Suppressor macrophage treated with lipopolysaccharide for 1 hour (primary cell): ENCODE measurements at places on chromosomes 7 and 10.

GRCh38 chr7:34269084-34269483, 363.7 kb downstream of the BMPER start:
- no peak for DNase-seq

DNA sequence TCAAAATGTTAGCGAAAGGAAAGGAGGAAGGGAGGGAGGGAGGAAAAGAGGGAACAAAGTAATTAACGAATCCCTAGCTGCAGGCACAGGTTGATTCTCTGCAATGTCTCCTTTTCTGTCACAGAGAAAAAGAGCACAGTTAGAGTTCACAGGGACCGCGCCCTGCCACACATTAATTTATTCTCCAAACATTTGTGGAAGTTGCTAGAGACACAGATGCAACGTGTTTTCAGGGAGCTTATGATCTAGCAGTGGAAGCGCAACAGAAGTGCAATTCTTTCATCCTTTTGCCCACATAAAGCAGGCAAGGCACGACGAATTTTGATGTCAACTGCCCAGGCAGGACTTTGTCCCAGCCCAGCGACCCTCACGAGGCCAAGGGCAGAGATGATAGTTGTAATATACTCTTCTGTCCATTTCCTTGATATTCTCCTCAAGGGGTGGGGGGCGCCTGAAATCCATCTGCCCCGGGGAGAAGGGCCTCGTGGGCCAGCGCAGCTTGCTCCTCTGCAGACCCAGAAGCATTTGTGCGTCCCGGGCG, 101.7 kb upstream of the ZNF438 start:
- no peak for DNase-seq

- DNase-seq = no peak
Observed at GRCh38 chr10:76962851-76963250, 674.8 kb downstream of the KCNMA1 start.

GRCh38 chr7:117219485-117219884, 103.4 kb downstream of the WNT2 start:
- peak; percentile 27 for DNase-seq

- DNase-seq = peak; percentile 80
Observed at GRCh38 chr10:63068246-63068645, 64.9 kb upstream of the NRBF2 start.

DNA sequence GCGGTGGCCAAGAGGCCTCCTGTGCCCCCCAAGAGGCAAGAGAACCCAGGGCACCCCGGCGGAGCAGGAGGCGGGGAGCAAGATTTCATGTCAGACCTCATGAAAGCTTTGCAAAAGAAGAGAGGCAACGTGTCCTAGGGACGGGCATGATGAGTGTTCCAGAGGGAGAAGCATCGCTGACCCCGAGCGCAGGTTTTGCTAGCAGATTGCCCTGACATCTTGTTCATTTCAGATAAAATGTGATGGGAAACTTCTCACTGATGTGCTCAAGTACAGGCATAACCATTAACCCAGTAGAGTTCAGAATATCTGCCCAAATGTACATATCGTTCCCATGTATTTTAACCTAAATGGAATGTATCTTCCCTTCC, 129.2 kb downstream of the APBB1IP start:
- no peak for DNase-seq

DNA sequence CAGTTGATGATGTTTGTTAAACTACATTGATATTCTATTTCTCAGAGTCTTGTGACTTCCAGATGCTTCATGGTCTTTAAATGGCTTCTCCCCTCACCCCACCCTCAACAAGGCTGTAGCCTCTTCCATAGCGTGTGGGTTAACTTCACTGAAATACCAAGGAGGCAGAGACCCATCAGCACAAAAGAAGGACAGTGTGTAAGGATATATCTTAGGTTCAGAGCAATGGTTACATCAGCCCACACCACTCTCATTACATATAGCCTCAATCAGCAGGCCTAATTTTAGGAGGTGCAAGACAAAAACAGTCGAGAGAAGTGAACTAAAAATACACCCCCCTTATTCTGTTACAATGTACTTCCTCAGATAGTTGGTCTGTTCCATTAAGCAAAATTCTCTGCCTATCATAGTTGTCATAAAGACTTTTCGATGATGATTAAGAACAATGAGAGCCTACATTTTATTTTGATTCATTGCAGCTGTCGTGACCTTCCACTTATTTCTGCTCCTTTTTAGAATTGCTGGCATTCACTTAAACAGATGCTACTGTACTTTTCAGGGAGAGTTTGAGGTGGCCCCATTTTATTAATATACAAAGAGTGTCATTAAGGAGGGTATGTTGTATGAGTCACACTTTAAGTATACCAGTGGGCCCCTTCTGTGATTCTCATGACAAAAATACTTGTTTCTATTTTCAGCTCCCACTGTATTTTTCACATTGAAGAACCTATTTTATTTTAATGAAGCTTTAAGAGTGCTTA, 52.1 kb downstream of the WIPF3 start:
- DNase-seq = peak; percentile 23

DNA sequence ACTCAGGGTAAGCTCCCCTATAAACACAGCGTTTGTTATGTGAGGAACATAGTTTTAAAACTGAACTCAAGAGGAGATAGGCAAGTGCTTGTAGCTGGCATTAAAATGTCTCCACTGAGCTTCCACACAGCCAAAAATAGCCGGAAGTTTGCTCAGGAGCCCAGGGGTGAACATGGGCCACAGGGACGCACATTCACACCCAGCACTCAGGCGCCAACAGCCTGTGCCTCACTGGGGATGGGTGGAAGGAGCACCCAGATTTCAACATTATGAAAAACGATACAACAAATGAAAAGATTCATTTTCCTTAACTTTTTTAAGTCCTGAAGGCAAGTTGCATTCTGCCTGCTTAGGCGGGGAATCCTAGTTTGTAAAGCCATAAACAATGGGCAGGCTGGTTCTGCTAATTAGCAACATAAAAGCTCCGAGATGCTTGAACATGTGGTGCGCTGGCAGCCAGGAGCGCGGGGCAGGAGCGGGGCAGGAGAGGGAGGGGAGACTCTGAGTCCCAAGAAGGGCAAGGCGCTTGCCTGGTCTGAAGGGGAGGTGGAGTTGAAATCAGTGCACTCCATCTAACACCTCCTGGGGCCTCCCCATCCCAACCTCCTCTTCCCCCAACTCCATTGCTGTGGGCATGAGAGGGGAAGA, 235.9 kb downstream of the COBL start:
- no peak for DNase-seq

- DNase-seq = no peak
Observed at GRCh38 chr10:64873088-64873487, 1351.9 kb downstream of the REEP3 start.

DNA sequence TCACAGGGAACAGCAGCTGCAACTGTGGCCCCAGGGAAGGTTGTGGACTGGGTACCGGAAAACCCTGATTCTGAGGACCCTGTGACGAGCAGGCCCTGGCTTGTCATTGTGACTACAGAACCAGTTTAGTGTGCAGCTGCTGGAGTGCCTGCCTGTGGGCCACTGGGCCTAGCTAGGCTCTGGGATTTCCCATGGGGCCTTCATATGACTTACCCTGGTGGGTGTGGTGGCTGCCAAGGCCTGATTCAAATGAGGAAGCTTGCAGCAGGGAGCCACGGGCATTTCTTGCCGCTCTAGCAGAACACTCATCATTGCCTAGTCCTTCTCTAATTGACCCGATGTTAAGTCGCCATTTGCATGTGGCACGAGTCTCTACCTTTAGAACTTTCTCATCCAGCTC, 14.7 kb upstream of the CAMK2G start:
- DNase-seq = peak; percentile 98

GRCh38 chr10:61899069-61899531, 2.4 kb upstream of the ARID5B start:
- peak; percentile 72 for DNase-seq

DNA sequence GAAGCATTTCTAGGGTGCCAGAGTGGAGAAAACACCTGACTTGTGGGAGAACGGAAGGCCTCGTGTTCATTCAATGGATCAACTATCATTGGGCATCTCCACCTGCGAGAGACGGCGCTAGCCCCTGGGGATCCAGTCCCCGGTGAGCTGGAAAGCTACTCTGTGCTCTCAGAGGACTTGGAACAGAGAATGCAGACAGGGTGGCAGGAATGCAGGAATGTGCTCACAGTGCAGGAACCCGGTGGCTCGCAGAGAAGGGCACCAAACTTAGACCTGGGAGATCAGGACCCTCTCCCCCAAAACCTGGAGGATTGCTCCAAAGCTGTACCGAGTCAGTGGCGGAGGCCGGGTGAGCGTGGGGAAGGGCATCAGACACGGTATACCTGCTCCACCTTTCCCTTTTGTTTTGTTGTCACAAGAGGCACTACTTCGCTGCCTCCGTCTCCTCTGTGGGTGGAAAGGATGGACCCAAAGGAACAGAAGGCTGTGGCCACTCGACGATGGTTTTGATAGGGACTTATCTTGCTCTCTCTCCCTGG, 569.0 kb upstream of the C7orf33 start:
- no peak for DNase-seq

DNA sequence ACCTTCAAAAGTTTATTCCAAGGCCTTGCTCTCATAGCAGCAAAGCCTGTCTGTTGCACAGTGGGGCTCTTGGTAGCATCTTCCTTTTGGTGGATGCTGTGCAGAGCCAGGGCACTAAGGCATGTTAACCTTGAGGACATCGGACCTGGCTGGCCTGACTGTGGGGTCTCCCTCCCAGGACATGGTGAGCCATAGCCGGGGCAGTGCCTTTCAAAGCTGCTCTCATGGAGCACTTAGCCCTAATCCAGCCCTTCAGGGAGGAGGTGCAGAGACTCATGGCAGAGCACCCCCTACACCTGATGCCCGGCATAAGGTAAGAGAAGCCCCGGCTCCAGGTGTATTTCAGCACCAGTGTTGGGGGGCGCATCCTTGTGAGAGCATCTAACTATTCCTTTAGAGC, 941.4 kb upstream of the ZNF722 start:
- DNase-seq = no peak

GRCh38 chr10:77168861-77169260, 468.7 kb downstream of the KCNMA1 start:
- DNase-seq = no peak

DNA sequence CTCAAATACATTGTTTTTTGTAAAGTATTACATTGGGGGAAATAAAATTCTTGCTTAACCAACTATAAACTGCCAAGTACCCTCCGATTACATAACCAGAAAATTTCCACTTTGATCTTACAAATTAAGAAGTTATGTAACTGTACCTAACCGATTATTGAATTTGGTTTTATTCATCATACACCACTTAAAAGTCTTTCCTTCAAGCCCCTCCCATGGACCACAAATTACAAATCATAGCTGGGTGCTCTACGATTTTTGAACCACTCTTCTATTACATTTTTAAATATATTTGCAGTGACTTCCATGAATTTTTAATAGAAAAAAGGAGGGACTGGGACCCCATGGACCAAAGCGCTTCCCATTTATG, 630 bp downstream of the ZNF680 start:
- peak; percentile 47 for DNase-seq

DNA sequence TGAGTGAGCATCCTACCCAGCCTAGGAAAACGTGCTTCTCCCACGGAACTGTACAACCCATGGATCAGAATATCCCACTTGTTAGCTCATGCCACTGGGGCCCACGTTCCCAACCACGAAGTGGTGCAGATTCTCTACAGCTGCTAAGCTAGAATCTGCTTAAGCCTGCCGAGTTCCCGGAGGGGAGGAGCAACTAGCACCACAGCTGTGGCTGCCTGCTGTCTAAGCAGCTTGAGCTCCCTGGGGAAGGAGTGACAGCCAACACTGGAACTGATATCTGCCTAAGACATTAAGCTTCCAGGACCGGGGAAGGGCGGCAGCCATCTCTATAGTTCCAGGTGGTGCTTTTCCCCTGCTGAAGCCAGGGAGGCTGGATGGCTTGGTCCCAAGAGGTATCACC, 334.7 kb upstream of the CHRM2 start:
- DNase-seq = no peak

DNA sequence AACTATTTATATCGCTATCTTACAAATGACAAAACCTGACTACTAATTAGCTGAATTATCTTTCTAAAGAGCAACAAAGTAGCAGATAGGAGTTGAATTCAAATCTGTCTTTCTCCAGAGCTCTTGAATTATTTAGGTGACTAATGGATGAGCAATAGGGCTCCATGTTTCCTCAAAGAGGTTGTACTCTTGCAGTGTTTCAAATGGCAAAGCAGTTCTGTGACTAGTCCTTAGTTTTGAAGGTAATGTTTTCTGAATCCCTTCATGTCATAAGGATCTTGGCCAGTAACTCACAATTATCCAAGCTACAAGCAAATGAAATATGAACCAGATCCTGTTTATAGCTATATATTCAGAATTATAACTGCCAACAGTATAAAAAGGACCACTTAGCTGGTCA, 999.7 kb downstream of the NRG3 start:
- no peak for DNase-seq

DNA sequence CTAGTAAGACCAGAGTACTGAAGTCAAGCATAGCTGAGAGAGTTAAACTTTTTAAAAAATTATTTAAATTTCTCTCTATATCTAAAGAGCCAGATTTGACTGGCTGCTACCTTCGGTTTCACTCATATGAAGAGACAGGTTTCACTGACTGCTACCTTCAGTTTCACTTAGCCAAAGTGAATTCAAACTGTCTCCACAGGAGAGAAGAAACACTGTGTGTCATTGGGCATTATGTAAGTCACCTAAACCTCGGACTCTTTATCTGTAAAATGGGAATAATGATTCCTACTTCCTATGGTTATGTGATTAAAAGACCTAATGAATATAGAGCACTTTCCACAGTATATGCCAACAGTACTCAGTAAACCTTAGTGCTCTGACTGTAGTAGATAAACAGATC, 41.6 kb upstream of the MET start:
- peak; percentile 31 for DNase-seq

DNA sequence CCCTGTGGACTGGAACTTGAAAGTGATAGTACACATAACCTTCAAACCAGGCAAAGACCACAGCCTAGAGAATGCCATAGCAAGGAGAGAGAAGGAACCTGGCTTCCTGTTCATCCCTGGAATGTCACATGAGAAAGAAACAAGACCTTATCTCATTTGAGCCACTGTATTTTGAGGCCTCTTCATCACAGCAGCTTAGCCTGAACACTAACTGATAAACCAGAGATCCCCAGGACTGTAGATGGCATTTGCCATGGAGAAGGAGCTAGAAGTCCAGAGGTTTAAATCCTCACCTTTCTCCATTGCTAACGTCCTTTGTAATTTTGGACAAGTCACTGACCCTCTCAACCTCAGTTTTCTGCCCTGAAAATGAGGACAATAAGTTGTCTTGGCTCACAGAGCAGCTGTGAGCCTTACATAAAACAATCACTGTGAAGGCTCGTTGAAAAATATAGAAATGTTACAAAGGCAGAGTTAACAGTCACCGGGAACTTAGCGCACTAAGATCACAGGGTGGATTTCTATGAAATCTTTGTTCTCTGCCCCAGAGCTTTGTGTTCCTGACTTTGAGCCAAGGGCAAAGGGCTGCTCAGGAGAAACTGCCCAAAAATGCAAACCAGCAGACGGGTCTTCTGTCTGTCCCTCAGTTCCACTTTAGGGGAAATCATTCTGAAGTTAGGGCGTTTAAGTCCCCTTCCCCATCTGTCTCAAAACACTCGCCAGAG, 197.0 kb downstream of the USP6NL start:
- DNase-seq = no peak

DNA sequence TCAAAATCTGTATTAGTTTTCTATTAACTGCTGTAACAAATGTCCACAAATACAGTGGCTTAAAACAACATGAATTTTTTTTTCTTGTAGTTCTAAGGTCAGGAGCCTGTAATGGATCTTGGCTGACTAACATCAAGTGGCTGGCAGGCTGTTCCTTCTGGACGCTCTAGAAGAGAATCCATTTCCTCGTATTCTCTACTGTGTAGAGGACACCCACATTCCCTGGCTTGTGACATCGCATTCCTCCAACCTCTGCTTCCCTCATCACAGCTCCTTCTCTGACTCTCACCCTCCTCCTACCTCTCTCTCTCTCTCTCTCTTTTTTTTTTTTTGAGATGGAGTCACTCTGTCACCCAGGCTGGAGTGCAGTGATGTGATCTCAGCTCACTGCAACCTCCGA, 4.8 kb upstream of the CALHM1 start:
- peak; percentile 64 for DNase-seq
